ENCODE measurements at places on chromosomes 2 and 18.

GRCh38 chr2:234967201-234967869 is 15.5 kb downstream of the SH3BP4 start:
- no peak for DNase-seq

GRCh38 chr18:48840491-48840877 is 110.3 kb downstream of the SMAD7 start:
- DNase-seq, result no peak

DNA sequence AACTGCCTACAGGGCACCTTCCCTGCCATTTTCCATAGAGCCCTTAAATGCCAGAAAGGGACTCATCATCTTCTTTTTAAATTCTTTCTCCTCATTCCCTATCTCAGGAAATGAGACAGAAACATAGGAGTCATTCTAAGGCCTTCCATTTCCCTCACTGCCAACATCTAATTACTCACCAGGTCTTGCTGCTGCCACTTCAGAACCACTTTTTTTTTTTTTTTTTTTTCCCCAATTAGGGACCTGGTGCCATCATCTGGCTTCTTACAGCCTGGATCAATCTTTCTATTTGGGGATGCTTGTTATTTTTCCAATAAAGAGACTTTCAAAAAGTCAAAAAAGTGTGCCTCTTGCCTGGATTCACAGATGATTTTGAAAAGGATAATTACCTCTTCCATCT is 373.4 kb downstream of the LPIN1 start:
- no peak for DNase-seq

GRCh38 chr2:237198164-237198855 is 112.6 kb downstream of the COPS8 start:
- no peak for DNase-seq

GRCh38 chr2:104583811-104584210 is 270.1 kb upstream of the POU3F3 start:
- no peak for DNase-seq

DNA sequence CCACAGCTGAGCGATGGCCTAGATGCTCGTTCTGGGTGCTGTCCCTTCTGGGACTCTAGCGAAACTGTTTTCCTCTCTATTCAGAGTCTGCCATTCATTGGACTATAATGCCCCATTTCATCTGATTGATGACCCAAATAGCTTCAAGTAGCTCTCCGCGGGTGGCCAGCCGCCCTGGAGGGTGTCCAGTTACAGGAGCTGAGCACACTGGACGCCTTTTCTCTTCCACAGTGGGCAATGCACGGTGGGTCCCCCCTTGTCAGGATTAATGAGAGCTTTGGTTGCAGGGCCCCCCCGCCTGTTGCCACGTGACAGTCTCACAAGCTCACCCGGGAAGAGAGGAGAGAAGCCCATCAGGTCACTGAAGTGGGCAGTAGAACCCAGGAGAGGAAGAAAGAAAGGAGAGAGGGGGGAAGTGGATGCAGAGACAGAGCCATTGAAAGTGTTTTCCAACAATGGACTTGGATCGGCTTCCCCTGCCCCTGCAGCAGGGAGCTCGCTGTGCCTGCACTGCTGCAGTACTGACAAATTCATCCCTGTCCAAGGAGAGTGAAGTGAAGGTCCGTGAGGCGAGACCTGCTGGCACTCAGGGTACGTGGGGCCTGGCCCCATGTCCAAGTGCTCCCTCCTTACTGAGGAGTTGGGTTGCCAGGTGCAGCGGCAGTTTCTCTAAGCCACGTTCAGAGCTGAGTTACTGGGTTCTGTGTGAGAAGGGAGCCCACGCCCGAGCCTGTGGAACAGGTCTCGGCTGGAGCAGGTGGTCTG is 44.8 kb downstream of the DIPK1C start:
- no peak for DNase-seq

DNA sequence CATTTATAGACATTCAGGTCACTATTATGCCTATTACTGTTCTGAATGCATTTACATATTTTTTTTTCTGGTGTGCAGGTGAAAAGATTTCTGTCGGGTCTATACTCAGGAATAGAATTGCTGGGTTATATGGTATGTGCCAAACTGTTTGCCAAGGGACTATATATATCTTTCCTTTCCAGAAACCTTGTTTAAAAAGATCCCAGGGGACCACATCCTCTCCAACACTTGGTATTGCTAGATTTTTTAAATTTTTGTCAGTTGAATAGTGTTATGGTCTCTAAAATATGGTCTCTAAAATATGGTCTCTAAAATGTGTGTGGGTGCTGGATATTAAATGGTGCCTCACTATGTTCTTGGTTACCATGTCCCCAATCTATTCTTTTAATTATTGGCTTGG is 131.3 kb downstream of the INSIG2 start:
- DNase-seq, result no peak

GRCh38 chr2:6482256-6482655 is 383.5 kb downstream of the CMPK2 start:
- DNase-seq, result no peak

Data from ACHN (cell line).